ENCODE measurements at places on chromosomes 6 and 20. TPM values are rescaled to one million over a fixed set of nuclear protein-coding genes. Genes with fewer than 3 reads are reported as not detected.

TFAP2B gene
- total RNA-seq = 4.3 TPM

DNA sequence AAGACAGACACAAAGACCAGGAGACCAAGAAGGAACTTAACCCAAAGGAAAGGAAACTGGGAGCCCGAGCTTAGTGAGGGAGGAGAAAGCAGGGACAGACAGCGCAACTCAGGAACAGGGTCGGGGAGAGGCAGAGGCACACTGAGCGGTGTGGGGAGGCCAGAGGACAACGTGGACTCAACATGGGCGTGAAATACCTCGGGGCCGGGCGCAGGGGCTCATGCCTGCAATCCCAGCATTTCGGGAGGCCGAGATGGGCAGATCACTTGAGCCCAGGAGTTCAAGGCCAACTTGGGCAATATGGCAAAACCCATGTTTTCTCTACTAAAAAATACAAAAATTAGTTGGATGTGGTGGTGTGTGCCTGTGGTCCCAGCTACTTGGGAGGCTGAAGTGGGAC, 5.7 kb upstream of the RPS6KA2 start:
- no peak for DNase-seq

DNA sequence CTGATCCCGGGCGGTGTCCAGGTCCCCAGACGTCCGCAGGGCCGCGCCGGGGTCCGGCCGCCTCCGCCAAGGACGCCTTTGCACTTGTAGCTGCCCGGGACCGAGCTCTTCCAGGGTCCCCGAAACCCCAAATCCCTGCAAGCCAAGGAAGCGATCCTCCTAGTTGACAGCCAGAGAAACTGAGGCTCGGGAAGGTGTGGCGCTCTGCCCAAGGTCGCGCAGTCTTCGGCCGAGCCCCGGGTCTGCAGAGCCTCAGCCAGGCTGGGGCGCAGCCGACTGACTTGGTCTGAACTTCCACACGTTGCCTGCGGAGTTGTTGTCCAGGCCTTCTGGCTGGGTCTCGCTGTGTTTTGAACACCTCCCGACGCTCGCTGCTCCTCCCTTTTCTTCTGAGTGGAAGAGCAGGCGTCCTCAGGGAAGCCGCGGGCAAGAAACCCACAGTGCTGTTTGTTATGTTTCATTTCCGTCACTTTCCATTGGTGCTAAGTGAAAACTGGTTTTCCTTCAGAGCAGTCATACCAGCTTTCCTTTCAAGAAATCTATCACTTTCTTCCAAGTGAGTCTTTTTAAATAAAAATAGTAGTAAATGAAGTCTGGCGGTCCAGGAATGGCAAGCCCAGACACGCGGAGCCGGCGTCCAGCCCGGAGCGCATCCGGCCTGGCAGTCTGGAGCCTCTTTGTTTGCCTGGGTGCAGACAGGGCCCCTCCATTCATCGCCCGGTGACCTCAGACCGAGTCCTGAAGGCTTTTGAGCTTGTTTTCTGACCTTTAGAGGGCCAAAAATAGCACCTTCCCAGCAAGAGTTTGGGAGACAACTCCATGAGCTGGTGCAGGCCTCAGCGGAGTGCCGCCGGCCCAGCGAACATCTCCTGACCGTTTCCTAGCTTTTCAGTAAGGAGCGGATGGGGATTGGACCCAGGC, 698 bp downstream of the FAM210B start:
- peak; percentile 85 for DNase-seq

GRCh38 chr20:931401-931800, 15.3 kb upstream of the ANGPT4 start:
- no peak for DNase-seq

SGK2 gene
- 11.0 TPM for total RNA-seq

TENT5A gene
- total RNA-seq = 22.8 TPM

DNA sequence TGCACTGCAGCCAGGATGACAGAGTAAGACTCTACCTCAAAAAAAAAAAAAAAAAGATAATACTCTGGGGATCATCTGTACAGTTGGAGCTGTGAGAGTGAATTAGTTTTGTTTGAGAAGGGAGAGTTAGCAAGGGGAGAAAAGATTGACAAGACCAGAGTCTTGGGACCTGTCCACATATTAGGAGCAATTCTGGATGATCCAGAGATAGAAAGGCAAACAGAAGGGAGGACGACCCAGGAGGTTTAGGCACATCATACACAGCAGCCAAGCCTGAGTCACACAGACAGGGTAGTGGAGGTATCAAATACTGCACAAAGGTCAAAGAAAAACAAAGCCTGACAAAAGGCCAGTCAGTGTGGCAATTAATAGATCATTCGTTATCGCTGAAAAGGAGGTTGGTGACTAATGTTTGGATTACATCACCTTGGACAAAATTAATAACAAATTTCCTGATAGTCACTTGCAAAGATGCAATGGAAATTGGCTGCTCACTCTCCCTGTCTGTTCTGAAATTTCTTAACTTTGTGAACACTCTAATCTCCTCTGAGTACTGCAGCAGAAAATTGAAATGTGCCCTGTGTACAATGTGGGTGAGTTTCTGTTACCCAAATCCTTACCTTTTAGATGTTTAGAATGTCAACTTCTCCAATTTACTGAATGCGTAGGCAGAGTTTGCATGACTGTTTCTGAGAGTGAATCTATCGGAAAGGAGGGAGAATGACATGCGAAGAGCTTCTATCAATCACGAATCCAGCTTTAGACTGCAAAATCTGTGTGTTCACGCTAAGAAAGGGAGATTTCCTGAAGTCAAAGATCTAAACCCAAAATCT, 105.4 kb downstream of the TSHZ2 start:
- DNase-seq = no peak

GRCh38 chr6:112780498-112781096, 433.5 kb downstream of the RFPL4B start:
- peak; percentile 68 for DNase-seq

HLA-E gene
- total RNA-seq = 771 TPM

NPBWR2 gene
- total RNA-seq = not detected
